ENCODE measurements at places on chromosomes 6 and 20.

DNA sequence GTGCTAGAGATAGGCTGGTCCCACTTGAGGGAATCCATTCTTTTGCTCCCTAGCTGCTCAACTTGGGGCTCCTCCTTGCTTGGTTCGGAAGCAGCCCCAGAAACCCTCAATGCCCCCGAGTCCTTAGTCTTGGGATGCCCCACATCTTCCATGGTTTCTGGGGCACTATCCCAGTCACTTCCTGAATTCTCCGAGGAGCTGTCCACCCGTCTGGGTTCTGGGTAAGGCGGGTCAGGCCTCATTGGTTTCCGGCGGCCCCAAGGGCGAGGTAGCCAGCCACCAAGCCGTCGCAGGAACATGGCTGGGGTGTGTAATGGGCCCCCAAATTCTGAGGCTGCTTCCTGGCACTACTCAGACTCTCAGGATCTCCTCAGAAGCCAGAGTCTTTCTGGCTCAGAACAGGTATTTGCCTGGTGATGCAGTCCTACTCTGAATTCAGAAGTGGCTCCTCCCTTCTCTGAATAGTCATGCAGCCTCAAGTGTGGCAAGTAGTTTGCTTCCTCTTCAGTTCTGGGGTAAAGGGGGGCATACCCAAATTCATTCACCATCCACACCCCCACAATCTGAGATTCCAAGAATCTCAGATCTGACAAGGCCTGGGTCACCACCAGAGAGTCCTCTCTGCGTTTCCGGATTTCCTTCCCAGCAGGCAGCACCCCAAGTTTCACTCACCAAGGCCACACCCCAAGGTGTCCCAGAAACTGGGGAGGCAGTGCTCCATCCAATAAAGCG lies 763 bp downstream of the C6orf47 start:
- peak; percentile 39 for DNase-seq

DNA sequence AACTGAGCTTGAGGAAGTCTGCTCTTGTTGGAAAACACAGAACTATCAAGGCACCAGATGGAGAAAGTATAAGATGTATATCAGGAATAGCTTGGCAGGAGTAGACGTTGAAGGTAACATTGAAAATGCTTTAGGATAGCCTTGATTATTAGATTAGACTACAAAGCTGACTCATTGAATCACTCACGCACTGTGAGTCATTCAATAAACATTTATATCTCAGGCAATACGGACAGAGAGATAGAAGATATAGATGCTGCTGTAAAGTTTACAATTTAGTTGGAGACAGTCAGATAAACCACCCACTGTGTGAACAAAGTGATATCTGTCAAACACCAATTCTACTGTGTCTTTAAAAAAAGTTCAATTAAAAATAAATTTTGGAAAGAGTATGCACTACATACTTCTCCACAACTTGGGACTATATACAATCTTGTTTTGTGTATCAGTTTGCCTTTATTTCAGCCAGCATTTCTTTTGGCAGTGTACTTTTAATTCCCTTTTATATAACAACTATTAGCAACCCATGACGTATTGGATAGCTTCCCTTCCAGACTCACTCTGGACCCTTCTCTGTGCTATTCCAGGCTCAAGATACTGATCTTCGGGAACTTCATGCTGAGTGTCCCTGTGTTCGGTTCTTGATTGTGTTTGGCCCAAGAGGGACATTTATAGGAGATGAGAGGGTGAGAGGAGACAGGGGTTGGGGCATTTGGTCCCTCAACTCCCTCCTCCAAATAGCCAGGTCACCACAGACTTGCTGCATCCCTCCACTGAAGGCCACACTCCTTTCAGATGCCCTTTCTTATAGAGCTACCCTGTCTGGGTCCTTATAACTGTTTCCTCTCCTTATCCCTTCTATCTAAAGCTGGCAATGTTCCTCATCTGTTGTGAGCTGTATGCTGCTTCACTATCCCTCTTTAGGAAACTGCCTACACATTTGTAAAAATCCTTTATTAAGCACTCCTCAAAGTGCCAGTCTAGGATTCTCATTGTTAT lies 176.6 kb upstream of the PTPRK start:
- no peak for DNase-seq

DNA sequence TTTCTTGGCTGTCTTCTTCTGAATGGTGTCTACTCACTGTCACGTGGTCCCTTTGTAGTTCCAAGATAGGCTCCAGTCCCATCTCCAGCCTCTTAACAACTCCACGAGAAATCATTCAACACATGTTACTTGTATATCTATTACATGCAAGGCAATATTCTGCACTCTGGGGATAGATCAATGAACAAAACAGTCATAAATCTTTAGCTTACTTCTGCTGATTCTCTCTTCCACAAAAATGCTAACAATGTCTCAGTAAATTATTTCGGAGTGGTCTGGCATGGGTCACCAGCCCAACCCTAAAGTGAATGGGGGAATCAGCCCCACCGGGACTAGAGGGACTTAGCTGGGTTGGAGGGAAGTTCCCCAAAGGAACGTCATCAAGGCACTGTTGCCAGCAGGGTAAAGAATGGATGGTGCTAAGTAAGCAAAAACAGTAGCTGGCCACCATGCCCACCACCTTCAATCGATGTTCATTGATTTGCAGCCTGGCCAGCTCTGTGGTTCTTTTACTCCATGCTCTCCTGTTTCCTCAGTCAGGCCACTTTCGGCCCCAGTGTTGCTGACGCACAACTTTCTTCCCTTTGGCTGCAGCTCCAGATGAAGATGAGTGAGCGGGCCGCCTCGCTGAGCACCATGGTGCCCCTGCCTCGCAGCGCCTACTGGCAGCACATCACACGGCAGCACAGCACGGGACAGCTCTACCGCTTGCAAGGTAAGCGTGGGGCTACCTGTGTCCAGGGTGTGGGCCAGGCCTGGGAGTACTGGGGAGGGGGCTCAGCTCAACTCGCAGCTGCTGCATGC lies 167.7 kb downstream of the DOK5 start:
- DNase-seq: no peak

GRCh38 chr6:135072753-135073152 lies 18.1 kb upstream of the HBS1L start:
- DNase-seq: no peak

DNA sequence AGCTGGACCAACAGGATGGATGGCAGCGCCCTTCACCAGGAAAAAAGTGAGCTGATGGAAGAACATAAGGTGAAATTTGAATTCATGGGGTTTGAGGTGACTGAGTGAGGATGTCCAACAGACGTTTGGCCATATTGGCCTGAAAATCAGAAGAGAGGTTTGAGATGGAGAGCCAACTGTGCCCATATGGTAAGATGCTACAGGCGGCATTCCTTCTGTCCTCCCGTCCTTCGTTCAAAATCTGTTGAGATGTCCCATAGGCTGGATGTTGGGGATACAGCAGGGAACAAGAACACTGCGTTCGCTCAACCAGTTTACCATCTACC lies 468 bp upstream of the CMTR1 start:
- DNase-seq: no peak

DNA sequence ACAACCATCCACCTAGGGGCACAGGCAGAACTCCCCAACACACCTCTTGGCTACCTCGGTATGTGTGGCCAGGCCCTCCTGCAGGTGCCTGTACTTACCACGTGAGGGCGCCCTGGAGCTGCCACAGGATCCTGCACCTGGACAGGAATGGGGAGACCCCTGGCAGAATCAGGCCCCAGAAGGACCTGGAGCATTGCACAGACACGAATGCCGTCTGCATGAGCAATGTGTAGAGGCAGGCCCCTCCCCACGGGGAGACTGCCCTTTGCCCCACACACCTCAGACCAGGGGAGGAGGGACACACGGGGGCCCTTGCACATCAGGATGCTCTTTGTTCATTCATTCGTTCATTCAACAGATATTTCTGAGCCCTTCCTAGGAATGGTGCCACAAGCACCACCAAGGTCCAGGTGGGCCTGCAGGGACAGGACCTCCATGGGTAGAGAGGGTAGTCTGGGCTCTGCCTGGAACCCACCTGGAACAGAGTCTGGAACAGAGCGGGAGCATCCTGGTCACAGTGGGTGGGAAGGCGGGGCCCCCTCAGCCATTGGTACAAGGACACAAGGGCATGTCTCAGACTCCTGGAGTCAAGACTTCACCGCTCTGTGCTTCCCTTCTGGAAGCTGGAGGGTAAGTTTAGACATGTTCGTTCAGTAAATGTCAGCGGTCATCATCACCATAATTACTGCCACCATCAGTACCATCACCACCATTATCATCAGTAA lies 32.3 kb downstream of the YTHDF1 start:
- peak; percentile 49 for DNase-seq

DNA sequence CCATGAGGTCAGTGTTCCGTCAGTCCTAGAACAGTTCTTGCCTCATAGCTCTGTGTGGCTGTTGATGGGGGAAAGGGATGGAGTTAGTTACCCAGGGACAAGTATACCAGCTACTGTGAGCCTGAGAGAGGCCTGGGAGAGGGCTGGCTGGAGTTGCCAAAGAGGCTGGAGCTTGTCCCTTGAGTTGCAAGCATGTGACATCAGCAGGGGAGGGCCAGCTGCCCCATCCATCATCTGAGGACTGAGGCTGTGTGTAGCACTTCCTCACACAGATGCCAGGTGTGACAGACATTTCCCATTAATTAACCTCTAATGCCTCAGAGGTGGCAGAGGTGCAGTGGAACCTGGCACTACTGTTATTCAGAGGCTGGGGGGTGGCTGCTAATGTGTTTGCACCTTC lies 131.6 kb downstream of the PHACTR3 start:
- no peak for DNase-seq

GRCh38 chr6:10030942-10031537 lies 383.8 kb downstream of the TFAP2A start:
- no peak for DNase-seq

DNA sequence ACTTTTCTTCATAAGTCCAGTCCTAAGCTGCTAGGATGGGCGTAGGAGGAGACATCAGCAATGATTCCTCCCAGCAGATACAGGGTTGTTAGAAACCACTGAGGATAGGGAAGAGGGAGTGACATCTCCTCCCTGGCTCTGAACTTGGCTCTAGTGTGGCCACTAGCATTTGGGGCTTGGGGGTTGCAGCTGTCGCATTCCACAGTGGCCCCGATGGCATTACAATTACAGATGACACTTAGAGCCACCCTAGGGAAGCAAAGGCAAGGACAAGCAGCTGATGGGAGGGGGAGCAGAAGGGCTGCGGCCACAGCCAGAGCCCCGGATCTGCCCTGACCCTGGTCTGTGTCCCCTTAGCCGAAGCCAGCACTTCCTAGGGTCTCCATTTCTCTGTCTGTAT lies 9.5 kb upstream of the CDKN1A start:
- DNase-seq: no peak

DNA sequence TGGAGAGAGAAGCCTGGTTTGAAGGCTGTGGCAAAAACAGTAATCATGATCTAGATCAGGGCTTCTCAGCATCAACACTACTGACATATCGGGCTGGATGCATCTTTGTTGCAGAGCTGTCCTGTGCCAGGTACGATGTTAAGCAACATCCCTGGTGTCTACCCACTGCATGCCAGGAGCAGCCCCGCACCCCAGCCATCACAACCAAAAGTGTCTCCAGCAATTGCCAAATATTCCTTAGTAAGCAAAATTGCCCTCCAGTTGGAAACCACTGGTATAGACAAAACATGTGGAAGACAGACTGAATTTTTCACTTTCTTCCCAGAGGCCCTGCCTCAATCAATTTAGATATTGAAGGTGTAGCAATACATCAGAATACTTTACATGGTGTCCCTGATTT lies 147.6 kb upstream of the NRN1 start:
- DNase-seq: no peak

DNA sequence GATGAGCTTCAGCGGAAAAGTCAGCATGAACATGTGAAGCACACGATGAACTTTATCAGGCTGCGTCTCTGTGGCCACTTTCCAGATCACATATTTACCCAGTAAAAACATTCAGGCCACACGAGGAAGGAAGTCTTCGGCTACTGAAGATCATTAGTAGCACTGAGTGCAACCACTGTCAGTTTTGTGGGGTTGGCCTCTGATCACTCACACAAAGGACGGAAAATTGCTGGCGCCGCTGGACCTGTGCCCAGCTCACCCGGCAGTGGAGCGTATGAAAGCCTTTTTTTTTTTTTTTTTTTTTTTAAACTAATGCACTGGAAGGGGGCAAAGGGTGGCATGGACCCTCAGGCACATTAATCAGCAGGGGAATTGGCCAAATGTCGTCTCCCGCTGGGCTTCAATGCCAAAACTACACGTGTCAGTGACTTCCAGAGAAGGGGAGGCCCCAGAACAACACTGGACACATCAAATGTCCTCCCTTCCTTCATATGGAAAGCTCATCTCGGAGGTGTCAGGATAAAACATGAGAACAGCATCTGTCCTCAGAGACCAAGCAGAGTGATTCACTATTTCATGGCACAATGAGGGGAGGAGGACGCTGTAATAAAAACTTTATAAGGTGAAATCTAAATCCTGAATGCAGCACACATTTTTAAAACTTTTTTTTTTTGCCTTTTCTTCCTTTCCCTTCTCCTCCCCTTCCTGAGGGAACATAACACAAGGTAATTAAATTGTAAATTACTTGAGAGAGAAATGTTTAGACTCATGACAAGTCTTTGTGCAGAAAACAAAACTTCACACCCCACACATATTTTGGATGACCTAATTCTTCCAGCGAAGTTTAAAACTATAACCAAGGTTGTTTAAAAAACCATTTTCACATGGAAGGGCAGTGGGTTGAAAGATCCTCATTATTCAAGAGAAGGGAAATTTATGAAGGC lies 223.4 kb downstream of the FOXC1 start:
- DNase-seq: no peak

- DNase-seq: no peak
Observed at GRCh38 chr6:139257821-139258398, 33.9 kb downstream of the TXLNB start.

- no peak for DNase-seq
Observed at GRCh38 chr6:115554060-115554459, 506.6 kb downstream of the FRK start.

GRCh38 chr20:63132715-63133471 lies 83.0 kb downstream of the YTHDF1 start:
- DNase-seq: no peak

GRCh38 chr6:38527371-38527770 lies 112.4 kb downstream of the BTBD9 start:
- no peak for DNase-seq

DNA sequence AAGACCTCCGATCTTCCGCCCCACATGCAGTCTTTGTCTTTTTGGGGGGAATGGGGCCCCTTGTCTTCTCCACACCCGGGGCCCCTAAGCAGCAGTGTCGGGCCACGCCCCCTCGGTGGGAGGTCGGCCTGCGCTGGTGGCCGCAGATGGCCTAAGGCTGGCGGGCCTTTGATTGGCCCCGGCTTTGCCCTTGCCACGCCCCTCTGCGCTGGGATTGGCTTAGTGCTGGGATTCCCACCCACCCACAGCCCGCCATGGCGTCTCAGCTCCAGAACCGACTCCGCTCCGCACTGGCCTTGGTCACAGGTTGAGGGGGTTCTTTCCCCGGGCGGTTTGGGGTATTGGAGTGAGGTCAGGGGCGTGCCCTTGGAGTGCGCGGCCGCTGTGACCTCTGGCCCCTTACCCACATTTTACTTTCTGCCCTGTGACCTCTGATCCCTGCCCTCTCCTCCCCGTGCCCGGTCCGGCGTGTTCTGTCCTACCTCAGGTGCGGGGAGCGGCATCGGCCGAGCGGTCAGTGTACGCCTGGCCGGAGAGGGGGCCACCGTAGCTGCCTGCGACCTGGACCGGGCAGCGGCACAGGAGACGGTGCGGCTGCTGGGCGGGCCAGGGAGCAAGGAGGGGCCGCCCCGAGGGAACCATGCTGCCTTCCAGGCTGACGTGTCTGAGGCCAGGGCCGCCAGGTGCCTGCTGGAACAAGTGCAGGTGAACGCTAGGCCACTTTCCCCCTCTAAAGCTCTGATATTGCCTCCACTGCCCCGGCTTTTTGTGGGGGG lies at the start of gene HSD17B8:
Gene HSD17B8, plus strand, starts transcription at position 241 of the 776 bp plus-strand sequence. Its CDS starts 14 bp downstream, at position 255.
- peak; percentile 94 for DNase-seq

All from CD4-positive, alpha-beta T cell treated with Interleukin-17A for 1 hour (primary cell).